ENCODE measurements at places on chromosomes 12 and 14.

DNA sequence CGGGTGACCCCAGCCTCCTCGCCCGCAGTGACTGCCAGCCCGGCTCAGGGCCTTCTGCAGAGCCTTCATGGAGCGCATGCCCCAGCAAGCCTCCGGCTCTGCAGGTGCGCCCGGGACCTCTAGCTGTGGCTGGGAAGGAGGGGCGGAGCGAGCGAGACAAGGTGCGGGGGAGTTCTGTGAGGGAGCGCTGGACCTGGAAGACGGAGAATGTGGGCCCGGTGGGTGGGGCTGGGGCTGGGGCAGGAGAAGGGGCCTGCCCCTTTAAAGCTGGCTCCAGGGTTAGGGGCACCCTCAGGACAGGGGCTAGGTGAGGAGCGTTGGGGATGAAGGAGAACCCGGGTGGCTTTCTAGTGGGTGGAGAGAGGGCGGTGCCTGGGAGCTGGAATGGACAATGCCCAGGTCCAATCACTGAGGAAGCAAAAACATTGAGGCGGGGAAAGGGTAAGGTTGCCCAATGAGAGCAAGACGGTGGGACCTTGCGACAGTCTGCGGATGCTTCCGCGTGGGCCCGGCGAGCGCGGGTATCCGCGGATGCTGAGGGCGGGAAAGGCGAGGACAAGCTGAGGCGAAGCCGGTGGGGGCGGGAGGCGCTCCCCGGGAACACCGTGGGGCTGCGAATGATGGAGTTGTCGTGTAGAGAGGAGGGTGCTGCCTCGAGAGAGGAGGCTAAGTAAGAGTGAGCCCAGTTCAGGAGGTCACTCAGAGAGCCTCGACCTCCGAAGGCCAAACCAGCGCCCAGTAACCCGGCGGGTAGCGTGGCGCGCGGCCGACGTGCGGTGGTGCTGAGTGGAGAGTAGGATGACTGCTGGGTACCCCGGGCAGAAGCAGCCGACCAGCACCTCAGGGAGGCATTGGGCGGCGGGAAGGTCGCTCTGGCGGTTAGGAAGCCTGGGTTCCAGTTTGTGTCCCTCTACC, at the start of gene GLS2:
Gene GLS2 (minus strand): TSS at position 121 of the 915 bp plus-strand sequence. CDS start 43 bp downstream, at position 78.
- peak; percentile 80 for DNase-seq

DNA sequence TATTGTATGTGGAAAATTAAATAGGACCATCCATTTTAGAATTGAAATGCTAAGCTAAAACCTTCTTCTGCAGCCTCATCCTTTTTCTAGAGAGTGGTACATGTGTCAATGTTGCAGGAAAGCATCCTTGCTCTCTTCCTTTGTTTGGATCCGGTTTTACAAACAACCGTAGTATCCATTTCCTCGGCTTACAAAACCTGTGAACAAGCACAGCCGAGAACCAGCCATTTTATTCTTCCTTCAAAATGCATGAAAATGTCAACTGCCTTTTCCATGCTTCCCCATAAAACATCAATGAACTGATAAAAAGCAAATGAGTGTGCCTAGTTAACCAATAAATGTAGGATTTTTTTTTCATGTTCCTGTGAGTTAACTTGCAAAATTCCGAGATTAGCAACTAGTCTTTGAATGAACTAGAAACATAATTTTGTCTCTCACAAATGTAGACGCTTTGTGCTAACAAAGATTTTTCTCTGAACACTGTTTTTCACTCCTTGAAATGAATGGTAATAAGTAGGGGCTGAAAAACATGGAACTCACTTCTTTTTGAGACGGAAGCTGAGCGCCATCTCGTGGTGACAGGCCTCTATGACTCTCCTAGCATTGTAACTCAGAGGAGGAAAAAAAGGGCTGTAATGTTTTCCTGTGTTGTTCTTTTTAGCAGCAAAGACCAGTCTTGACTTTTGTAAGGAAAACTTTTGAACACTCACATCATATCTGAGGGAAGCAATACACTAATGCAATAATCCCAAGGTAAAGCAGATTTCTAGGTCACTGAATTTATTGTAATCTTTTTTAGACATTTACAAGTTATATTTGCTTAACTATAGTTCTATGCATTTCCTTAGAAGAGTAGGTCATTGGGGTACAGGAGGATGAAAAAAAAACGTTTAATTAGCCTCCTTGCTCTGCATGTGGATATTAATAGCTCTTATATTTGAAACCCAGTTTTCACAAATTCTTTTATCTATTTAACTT, 157.4 kb upstream of the FOXG1 start:
- DNase-seq: no peak

- no peak for DNase-seq
Observed at GRCh38 chr12:123077298-123078119, 73.4 kb downstream of the PITPNM2 start.

DNA sequence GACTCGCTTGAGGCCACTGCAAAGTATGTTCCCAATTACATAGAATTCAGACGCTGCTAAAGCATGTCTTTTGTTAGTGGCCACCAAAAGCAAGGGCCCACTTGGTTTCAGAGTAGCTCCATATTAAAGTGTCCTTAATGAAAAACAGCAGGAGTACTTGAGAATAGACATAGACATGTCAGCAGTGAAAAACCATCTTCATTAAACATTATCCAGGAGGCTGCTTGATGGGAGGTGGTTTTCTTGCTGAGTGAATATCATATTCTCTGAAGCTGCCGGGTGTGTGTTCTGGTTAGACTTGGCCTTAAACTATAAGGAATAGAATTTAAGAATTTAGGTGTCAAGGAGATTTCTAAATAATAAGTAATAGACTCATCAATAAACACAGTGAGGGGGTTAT, 79.5 kb upstream of the CCDC198 start:
- no peak for DNase-seq

DNA sequence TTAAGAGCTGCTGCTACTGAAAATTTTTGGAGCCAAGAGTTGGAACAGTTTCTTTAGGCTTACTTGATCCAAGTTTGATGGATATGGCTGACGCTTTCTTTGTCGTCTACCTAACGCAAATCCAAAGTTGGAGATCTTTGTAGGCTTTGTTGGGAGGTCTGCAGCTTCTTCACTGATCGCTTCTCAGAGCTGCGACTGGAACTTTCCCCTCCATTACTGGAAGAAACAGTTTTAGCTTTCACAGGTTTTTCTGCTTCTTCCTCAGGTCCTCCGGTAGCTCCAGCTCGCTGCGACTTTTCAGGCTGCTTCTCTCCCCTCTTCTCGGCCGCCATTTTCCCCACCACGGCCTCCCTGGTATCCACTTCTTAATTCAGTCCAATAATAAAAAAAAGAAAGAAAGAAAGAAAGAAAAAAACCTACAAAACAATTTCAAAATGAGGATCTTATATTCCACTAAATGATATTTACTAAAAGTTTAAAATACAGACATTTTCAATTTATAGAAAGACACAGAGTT, 178.1 kb upstream of the HMGA2 start:
- no peak for DNase-seq

GRCh38 chr14:103762036-103762435, 46.4 kb downstream of the ZFYVE21 start:
- no peak for DNase-seq

GRCh38 chr14:69443296-69443805, 41.2 kb upstream of the PLEKHD1 start:
- DNase-seq: no peak

DNA sequence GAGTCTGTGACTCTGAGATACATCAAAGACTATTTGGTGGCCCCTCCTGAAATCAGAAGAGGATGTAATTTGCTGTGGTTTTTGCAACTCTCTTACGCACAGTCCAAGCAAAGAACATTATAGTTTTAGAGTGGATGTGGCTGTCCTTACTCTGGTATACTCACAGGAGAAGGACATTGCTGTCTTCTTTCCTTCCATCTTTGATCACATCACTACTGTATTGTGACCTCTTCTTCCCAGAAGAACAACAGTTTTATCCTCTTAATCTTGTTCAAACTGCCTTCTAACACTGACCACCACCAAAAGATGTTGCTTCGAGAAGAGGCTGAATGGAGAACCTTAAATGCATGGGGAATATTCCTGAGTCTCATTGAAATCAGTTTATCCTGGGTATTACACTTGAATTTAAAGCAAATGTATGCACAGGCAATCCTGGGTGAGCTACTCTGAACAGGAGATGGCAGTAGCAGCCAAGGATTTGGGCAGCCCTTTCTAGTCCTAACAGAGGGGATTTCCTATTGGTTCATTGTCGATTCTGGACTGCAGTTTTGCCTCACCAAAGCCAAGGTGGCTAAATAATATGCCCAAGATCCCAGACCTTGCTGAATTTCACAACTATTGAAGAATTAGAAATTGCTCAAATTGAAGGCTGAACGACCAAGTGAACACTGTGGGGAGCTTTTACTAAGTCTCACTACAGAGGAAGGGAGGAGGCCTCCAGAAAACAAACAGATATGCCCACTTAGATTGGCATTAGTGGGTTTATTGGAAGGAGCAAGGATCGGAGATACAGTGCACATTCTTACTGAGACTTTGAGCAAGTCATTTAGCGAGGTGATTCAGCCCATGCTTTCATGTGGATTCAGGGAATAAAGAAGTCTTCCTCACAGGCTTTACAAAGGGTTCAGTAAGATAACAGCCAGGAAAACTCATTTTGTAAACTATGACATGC, 282.8 kb downstream of the PAWR start:
- DNase-seq: no peak

GRCh38 chr12:101995684-101996083, 66.1 kb downstream of the WASHC3 start:
- no peak for DNase-seq

DNA sequence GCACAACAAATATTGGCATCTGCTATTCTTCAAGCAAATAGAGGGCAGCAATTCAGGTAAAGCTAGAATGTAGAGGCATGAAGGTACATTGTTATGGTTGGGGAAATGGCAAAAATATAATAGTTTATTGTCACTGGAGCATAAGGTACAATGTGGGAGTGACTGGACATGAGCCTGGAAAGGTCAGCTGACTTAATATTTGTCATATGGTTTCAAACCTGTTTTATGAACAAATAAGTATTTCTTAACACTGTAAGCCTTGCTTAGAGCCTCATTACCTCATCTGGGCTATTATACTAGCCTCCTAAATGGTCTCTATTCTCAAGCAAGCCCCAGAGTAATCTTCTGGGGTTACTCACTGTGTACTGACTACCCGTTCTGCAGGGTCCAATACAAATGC, 33.7 kb downstream of the FAM177A1 start:
- no peak for DNase-seq

DNA sequence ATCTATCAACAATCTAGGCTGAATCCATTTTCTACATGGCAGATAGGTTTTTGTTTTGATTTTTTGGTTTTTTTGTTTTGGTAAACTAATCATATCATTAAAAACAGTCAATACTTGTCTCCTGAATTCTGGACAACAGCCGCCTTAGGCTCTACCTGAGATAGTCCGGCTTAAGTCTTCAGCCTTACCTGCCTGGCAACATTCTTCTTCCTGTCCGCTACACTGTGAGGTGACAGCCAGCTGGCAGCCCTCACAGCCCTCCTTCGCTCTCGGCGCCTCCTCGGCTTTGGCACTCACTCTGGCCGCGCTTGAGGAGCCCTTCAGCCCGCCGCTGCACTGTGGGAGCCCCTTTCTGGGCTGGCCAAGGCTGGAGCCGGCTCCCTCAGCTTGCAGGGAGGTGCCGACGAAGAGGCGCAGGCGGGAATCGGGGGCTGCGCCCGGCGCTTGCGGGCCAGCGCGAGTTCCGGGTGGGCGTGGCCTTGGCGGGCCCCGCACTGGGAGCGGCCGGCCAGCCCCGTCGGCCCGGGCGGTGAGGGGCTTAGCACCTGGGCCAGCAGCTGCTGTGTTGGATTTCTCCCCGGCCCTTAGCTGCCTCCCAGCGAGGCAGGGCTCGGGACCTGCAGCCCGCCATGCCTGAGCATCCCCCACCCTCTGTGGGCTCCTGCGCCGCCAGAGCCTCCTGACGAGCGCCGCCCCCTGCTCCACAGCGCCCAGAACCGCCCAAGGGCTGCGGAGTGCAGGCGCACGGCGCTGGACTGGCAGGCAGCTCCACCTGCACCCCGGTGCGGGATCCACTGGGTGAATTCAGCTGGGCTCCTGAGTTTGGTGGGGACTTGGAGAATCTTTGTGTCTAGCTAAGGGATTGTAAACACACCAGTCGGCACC, 49.0 kb downstream of the MDGA2 start:
- no peak for DNase-seq

GRCh38 chr14:21317398-21317797, 37.5 kb downstream of the RPGRIP1 start:
- DNase-seq: no peak

DNA sequence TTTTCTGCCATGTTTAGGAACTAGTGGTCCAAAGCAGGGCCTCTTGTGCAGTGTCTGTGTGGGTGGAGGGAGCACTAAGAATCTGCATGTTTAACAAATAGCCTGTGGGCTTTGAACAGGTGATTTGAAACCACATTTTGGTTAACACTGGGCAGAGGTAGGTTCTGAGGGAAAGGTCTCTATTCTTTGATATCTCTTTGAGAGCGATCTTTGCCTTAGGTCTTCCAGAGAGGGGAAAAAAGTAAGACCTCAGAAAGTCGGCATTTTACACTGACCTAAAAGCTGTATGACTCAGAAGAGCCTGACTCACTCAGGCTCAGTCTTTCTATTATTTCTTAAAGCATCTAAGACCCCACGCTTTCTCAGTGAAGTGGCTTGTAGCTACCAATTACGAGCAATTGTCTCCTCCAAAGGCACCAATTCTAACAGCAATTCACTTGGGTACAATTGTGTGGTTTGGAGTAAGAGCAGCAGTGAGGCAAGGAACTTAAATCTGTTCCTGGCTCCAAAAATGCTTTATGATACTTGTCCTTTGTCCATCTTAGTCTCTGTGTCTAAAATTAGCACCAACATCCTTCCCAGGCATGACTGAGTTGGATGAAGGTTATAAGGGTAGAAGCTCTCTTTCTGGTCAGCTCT, 8.8 kb downstream of the EIF2B2 start:
- peak; percentile 21 for DNase-seq

GRCh38 chr14:75339059-75339458, 60.4 kb downstream of the FOS start:
- no peak for DNase-seq

DNA sequence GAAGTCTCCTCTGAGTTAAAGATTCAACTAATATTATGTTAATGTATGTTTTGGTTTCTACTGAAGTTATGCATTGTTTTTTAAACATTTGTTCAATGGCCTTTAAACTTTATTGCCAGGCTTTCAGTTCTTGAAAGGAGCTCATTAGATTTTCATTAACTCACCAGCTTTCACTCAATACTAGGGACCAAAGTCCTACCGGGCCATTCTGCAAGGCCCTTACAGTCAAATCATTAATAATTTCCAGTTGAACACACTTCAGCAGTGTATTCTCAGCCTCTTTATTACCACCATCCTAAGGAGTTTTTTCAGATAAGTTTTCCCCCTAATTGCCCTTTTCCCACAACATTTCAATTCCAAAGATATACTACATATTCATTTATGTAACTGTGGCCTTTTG, 409.2 kb downstream of the DIO2 start:
- no peak for DNase-seq

Data from CD4-positive, alpha-beta T cell treated with Interleukin-4 for 4 hours (primary cell).